ENCODE measurements at places on chromosomes 2 and 18.

- no peak for DNase-seq
Observed at GRCh38 chr2:5932556-5933469, 240.6 kb downstream of the SOX11 start.

DNA sequence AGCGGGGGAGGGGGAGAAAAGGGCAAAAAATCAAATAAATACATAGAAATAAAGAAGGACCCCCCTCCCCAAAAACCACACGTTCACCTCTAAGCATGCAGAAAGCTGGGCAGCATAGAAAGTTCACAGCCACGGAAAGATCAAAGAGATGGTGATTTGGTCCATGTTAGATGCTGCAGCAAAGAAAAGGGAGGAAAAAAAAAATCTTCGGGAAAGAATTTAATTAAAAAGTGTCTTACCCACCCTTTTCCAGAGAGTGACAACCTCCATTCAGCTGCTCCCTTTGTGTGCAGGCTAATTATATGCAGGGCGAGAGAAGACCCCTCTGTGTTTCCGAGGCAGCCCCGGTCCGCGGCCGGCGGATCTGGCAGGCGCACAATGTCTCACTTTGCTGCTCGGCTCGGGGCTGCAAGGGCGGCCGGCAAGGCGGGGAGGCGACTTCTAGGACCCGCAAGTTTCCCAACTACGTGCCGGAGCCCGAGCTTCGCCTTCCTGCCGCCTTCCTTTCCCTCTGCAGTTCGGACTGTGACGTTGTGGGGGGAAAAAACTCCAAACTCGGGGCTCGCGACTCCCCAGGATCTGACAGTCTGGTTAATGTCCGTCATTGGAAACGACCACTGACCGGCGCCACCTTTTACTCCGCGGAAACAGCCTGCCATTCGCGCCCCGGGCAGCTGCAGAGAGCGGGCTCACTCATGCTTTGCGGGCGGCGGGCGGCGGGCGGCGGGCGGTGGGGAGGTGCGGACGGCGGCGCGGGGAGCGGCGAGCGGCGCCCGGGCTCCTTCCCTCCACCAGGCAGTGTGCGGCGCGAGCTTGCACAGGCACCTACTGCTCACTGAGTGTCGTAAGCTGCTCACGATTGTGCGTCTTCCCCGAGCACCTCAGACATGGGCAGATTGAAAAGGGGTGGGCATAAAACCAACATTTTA lies at the start of gene LRRTM1:
LRRTM1 (minus strand) TSS at position 844 of the 929 bp plus-strand sequence. CDS start 933 bp downstream, outside the sequence.
- DNase-seq = peak; percentile 21

DNA sequence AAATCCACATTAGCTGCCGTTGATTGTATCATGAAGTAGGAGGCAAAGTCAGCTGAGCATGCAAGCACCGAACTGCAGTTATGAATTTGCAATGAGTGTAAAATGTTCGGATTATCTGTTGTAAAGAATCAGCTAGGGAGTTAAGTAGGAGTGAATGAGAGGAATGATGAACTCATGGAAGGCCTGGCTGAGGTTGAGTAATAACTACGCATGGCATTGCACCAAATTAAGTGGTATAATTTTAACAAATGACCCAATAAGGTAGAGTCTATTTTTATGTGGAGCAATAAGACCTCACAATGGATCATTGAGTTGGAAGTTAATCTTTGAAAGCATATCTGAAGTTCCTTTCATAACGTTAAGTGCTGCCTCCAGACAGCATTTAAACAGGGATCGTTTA lies 288.2 kb upstream of the CHST9 start:
- no peak for DNase-seq

GRCh38 chr2:239911641-239912071 lies 113.5 kb downstream of the NDUFA10 start:
- DNase-seq = no peak

GRCh38 chr2:43519643-43520221 lies 76.1 kb downstream of the THADA start:
- no peak for DNase-seq

DNA sequence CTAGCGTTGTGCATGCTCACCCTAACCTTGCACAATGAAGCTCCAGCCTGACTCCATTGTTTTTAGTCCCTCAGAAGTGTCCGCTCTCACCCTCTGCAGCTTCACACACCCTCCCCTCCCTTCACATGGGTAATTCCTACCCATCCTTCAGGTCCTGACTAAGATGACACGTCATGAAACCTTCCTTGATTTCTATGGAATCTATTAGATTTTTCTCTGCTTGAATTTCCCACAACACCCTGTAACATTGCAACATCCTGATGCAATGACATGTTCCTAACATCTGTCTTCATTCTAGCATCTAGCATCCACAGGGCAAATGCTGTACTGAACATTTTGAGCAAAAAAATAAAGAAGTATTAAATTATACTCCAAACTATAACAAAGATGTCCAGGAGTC lies 77.0 kb upstream of the PID1 start:
- DNase-seq = no peak

DNA sequence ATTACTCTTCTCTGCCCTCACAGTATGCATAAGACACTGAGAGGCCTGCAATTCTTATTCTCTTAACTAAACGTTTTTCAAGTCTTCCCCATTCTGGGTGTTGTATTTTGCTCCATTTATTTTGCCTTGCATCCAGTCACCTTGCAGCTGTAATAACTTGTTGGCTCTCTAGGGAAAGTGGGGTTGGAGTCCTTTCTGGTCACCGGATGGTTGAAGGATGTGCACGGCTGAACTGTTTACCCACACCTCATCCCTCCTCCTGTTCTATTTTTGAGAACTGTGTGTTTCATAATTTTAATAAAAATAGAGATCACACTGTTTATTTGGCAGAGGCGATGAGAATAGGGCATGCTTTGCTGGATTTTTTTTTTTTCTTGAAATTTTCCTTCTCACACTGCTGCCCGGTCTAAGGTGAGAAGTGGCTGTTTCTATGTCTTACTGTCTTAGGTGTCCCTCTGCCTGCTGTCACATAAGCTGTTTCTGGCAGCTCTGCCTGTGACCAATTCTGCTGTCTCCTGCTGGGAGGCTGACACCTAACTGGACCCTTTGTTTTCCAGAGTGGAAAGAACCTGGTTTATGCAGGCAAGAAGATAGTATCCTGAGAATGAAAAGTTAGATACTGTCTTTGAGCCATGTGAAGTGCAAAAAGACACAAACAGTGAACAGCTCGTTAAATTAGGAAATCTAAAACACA lies 342.6 kb downstream of the DPP10 start:
- DNase-seq = no peak

DNA sequence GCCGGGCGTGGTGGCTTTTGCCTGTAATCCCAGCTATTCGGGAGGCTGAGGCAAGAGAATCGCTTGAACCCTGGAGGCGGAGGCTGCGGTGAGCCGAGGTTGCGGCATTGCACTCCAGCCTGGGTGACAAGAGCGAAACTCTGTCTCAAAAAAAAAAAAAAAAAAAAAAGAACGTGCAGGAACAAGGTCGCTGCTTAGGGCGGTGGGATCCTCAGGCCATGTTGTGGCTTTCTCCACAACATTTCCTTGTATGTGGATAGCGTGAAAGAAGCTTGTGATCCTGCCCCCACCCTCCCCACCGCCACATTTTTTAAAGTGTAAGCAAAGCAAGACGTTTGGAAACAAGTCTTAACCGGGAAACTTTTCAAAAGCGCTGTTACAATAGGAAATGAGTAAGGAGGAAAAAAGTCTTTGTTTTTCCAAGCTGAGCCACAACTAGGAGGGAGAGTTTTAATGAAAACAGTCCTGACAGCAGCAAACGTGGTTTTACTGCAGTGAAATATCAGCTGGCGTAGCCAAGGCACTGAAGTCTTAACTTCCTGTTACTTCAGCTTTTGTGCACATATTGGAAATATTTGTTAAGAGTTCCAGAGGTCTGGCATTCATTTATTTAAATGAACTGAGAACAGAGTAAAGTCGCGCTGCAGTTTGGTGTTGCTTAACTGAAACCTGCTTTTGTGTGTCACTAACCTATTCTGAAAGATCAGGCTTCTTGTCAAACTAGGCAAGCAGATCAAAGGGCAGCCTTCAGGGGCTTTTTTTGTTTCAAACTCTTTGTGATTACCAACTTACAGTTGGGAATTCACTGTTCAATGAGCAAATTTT lies 3.8 kb downstream of the TGIF1 start:
- DNase-seq = no peak

GRCh38 chr18:21196426-21196825 lies 45.6 kb upstream of the GREB1L start:
- DNase-seq = no peak

GRCh38 chr2:197238043-197238365 lies 72.6 kb downstream of the ANKRD44 start:
- DNase-seq = no peak

GRCh38 chr2:108220942-108221541 lies 18.7 kb upstream of the SULT1C3 start:
- no peak for DNase-seq

DNA sequence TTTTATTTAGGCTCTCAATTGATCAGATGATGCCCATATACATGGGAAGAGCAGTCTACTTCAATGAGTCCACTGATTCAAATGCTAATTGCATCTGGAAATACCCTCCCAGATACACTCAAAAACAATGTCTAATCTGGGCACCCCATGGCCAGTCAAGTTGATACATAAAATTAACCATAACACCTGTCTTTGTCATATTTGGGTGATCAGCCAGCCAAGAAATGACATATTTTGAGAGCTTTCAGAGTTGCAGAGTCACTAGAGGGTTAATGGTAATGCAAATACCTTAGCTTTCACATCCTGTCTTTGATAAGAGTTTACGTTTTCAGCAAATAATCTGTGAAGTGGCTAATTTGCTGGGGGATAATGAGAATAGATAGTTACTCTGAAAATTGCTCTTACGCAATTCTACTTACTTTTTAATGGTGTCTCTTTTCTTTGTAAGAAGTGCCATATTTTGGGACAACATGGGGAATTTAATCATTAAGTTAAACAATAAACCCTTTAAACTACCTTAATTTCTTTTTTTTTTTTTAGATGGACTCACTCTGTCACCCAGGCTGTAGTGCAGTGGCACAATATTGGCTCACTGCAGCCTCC lies 49.1 kb downstream of the CCDC195 start:
- no peak for DNase-seq

- DNase-seq = no peak
Observed at GRCh38 chr2:99981840-99982239, 160.6 kb downstream of the AFF3 start.

Data from progenitor cell of endocrine pancreas (in vitro differentiated cells).